ENCODE measurements at places on chromosomes 4 and X.

GRCh38 chr4:150367326-150367725 is 214.6 kb upstream of the MAB21L2 start:
- DNase-seq, result no peak

DNA sequence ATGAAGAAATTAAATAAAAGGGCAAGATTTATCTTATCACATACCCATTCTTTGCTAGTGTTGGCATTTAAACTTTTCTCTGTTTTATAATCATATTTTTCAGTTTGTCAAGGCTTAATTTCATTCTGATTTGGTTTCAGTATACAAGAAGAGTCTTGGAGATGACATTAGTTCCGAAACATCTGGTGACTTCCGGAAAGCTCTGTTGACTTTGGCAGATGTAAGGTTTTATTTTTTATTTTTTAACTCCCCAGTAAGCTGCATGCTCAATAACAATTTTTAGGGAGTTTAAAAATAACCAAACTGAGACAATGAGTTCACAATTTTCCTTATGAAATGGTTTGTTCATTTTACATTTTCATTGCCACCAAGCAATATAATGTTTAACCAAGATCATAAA is 39.8 kb downstream of the ANXA3 start:
- no peak for DNase-seq

DNA sequence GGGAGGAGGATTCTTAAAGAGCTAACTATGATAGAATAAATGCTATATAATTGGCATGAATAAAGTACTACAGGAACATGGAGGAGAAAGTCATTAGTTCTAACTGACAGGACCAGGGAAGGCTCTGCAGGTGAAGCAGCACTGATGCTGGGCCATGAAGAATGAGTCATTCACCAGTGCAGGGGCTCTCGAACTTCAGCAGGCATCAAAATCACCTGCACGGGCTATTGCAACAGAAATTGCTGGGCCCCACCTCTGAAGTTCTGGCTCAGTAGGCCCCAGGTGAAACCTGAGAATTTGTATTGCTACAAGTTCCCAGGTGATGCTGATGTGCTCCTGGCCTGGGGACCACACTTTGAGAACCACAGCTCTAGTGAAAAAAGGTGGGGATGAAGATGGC is 33.7 kb downstream of the TMEM150C start:
- no peak for DNase-seq

DNA sequence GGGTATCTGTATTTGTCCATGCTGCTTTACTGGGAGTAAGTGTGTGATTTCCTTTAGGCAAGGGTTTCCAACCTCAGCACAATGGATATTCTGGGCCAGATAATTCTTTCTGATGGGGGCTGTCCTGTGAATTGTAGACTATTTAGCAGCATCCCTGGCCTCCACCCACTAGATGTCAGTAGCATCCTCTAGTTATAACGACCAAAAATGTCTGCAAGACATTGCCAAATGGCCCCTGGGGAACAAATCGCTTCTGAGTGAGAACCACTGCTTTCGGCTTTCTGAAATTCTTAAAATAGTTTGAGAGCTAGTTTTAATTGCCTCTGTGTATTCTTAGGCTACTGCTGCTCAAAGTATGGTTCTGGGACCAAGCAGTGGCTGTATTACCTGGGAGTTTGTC is 81.2 kb upstream of the GPM6B start:
- no peak for DNase-seq

- DNase-seq, result no peak
These were observed at the start of gene PALLD for GRCh38 chr4:168496834-168497233. TSS of gene PALLD (plus strand) at chr4:168497052.

DNA sequence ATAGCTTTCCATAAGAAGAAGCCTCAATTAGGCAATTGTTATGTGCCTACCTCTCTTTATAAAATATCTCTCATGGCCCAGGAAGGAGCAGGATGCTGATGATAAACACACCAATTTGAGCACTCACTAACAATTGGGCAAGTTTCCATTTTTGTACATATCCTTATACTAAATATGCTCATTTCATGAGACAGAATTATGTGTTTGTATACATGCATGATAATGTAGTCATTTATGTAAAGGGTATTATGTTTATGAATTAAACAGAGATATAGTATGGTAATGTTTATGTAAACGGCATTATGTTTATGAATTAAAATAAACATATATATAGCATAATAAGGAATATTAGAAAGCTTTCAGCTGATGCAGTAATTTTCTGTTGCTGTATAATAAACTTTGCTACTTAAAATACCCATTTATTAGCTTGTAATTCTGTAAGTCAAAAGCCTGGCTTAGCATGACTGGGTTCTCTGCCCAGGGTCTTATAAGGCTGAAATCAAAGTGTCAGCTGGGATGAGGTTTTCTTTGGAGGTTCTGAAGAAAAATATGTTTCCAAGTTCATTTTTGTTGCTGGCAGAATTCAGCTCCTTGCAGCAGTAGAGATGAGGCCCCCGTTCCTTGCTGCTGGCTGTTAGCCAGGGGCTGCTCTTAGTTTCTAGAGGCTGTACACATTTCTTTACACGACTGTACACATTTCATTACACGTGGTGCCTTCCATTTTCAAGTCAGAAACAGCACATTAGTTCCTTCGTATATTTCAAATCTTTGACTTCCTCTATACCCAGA is 89.0 kb downstream of the GLRA2 start:
- no peak for DNase-seq

DNA sequence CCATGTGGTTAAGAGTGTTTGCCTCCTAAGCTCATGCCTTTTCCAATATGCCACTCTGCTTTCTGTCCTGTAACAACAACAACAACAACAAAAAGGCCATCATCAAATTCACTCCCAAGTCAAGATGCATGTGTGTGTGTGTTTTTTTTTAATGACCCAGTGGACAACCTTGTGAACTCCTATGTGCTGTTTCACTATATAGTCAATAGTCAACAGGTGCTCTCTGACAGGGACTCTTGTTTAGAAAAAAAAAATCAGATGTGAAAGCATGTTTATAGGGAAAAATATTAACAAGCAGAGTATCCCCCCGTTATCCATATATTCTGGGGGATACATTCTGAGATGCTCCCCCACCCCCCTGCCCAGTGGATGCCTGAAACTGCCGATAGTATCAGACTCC is 50.6 kb upstream of the BEND2 start:
- DNase-seq, result no peak

DNA sequence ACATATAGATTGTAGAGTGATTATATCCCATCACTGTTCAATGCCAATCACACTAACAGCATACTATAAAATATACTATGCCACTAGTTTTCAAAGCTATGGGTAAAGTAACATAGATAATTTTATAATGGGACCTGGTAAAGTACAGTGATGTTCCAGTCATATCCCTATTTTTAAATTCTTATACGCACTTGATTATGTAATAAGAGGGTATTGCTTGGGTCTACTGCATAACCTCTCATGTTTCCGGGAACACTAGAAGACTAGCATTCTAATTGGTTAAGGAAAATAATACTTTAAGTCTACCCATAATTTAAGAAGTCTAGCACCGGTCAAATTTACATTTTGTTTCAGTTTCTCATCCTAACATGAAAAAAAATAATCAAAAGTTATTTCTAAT is 275.1 kb downstream of the CHIC1 start:
- no peak for DNase-seq

DNA sequence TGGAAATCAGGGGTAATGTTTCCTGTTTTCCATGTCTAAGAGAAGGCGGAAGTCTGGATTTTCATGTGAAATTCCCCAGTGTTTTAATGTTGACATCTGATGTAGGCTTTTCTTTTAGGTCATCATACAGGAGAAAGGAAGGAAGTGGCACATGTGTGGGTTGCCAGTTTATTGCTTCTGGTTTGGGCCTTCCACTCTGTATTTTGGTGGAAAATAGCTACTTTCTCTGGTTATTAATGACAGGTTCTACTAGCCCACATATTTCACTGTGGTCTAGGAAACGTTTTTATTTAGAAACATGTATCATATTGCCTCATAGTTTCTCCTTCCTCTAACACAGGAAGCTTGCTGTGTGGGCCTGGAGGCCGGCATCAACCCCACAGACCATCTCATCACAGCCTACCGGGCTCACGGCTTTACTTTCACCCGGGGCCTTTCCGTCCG is 7.2 kb downstream of the PDHA1 start:
- no peak for DNase-seq

DNA sequence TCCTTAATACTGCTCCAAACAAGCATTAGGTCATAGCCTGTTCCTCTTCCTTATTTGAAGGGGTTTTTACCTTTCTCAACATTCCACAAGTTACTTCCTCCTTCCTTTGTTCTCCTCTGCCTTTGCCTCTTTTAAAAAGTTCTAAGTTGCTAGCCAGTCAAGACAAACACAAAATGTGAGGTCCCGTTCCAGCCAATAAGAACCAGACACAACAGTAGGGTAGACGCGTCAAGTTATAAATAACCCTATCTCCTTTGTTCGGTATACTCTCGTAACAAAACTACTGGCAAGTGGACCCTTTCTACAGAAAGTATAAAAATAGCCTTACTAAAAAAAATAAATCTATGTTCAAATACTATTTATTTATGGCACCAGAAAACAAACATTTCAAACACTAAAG is 6.3 kb upstream of the ACE2 start:
- no peak for DNase-seq
